ENCODE measurements at places on chromosomes 11 and 22. TPM values are rescaled to one million over a fixed set of nuclear protein-coding genes. Genes with fewer than 3 reads are reported as not detected.

Gene HTR3B
- not detected for total RNA-seq

Gene SLC25A22
- 34.4 TPM for total RNA-seq

Gene GRM5
- not detected for total RNA-seq

Gene GATD1
- 15.9 TPM for total RNA-seq

Gene FIBIN
- 36.6 TPM for total RNA-seq

Gene AIFM3
- 0.56 TPM for total RNA-seq

Gene CASP5
- not detected for total RNA-seq

Gene BTBD18
- total RNA-seq: not detected

Gene FGF4
- not detected for total RNA-seq

Gene LSP1
- 277 TPM for total RNA-seq

Gene SLC1A2
- 1.7 TPM for total RNA-seq

Gene OSBPL5
- total RNA-seq: 42.4 TPM

Gene NADSYN1
- total RNA-seq: 34.5 TPM

Gene ABTB2
- 1.2 TPM for total RNA-seq

Gene SORL1
- not detected for total RNA-seq

Gene OR4S1
- total RNA-seq: not detected

Gene APOBEC3B
- 1.9 TPM for total RNA-seq

Gene CHRDL2
- total RNA-seq: not detected

Gene MPPED1
- not detected for total RNA-seq

Gene TPBGL
- 1.8 TPM for total RNA-seq

Gene DRD4
- total RNA-seq: not detected

Gene C2CD2L
- total RNA-seq: 4.6 TPM

Gene OR51M1
- not detected for total RNA-seq

Gene PRDM10
- total RNA-seq: 4.0 TPM

Gene C11orf21
- total RNA-seq: not detected

Gene GRAMD1B
- 0.15 TPM for total RNA-seq

Gene CRYBB3
- not detected for total RNA-seq

Gene TNNI2
- not detected for total RNA-seq

Gene VSIG2
- not detected for total RNA-seq

Gene OR10D3
- not detected for total RNA-seq

Gene SLC35F2
- total RNA-seq: 8.3 TPM

Data from cardiac ventricle fibroblast (primary cell).